Esophagus muscularis mucosa (tissue), 4 donors: ENCODE measurements at places on chromosomes 12 and 14. TPM values are rescaled to one million over a fixed set of nuclear protein-coding genes. Genes with fewer than 3 reads are reported as not detected.

DNA sequence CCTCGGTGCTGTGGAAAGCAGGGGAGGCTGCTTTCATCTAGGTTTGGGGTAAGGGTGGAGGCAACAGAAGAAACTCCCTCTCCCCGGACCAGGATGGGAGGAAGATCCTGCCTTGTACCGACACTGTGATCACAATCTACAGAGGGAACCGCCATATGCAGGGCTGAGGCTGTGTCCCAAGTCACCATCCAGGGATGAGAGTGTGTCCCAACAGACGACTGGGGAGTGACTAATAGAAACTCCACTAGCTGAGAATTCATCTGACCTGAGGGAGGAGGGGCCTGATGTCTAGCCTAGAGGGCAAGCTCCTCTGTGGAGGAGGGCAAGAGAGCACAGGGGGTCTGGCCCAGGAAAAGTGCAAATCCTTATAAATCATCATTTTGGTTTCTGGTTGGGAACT, 172.4 kb downstream of the CALM1 start:
- DNase-seq: no peak

Gene PPFIBP1
- total RNA-seq: 79.0 TPM

GRCh38 chr14:48319823-48320222, 644.4 kb upstream of the MDGA2 start:
- DNase-seq: no peak

GRCh38 chr12:131693149-131693548, 17.7 kb upstream of the SFSWAP start:
- no peak for DNase-seq

GRCh38 chr14:75559045-75559444, 19.4 kb upstream of the FLVCR2 start:
- no peak for DNase-seq
